ENCODE measurements at places on chromosomes 5 and 9. TPM values are rescaled to one million over a fixed set of nuclear protein-coding genes. Genes with fewer than 3 reads are reported as not detected.

The SPRY4 gene
- 10.3 TPM for total RNA-seq

The CDO1 gene
- 8.6 TPM for total RNA-seq

The CEMIP2 gene
- total RNA-seq, result 65.2 TPM

The EGR1 gene
- total RNA-seq, result 5.8 TPM

The SHB gene
- 7.8 TPM for total RNA-seq

The HCN1 gene
- total RNA-seq, result not detected

The SAP30L gene
- total RNA-seq, result 13.1 TPM

The ZNF483 gene
- 1.4 TPM for total RNA-seq

The TPRN gene
- 1.7 TPM for total RNA-seq

The CCNO gene
- not detected for total RNA-seq

The GPR151 gene
- not detected for total RNA-seq

Data from IMR-90 (cell line).